ENCODE measurements at places on chromosomes 11 and 22.

GRCh38 chr11:125292100-125292499 is 127.5 kb downstream of the PKNOX2 start:
- no peak for DNase-seq

GRCh38 chr11:2998073-2998850 is 6.1 kb upstream of the NAP1L4 start:
- DNase-seq: no peak

DNA sequence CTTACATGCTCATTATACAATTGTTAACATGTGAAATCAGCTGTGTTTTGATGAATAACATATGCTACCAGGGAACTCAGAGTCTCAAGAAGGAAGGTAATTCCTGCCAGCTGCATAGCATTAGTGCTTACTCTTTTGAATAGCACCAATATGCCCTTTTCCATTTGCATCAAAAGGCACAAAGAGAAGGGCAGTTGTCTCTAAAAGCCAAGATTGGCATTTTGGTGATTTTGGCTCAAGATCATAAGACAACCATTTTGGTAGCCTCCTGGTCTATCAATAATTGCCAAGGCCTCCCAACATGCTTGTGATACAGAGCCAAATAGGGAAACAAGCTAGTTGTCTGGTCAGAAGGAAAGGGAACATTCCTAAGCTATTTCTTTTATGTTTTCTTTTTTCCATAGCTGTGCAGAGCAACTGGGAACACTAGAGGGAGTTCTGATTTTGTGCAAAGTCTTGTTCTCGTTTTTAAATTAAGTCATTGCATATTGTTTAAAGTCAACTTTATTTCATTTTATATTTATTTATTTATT is 416.7 kb upstream of the CHORDC1 start:
- DNase-seq: no peak

- DNase-seq: no peak
These were observed 131.1 kb downstream of the JRKL start for GRCh38 chr11:96520939-96521338.

DNA sequence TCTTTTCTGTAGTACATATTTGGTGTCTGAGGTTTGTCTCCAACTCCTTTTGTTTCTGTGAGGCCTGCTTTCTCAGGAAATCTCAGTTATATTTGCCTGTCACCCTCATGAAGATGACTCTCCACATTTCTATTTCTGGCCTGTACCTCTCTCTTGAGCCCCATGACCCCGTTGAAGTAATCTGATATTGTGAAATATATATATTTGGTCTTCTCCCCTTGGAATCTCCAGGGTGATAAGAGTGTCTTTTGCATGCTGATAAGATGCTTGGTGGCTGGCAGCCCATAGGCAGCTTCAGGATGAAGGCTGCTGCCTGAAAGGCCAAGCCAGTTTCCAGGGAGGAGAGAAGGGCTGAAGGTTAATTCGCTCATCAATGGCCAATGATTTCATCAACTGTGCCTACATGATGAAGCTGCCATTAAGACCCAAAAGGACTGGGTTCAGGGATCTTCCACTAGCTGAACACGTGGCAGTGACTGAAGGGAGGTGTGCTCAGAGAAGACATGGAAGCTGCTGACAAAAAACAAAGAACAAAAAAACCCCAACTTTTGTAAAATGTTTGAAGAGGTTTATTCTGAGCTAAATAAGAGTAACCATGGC is 67.4 kb downstream of the MICAL2 start:
- no peak for DNase-seq

DNA sequence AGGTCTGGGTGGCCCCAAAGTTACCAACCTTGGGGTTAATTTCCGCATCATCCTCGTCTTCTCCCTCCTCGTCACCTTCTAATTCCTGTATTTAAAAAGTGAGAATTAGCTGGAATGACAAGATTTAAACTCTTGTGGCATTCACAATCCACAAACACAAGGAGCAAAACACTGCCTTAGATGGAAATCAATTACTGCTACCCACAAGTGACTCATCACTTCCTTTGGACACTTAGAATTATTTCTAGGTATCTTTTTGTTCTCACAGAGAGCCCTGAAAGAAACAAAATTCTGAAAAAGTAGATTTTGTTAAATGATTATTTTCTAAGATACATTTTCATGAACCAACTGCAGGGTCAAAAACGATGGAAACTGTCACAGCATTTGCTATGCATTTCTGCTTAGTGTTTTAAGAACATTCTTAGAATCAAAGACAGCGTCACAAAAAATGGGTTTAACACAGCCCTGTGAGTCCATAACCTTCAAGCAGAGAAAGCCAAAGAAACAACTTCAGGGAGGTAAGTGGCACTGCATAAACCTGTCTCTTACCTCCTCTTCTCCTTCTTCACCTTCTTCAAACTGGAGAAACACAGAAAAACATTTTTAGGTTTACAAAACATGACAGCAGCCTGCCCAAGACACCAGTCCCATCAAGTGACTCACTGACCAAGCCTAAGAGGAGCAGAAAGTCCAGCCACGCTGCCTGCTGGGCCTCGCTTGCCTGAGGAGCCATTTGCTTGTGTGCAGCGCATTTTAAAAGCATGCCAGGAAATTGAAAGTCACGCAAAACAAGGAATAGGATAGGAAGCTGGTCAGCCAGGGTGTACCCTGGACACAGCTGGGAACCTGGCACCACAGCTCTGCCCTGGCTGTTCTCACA is 22.3 kb upstream of the PHLDA2 start:
- no peak for DNase-seq

- no peak for DNase-seq
These were observed 26.4 kb downstream of the OR52K1 start for GRCh38 chr11:4508886-4509285.

- DNase-seq: no peak
These were observed 13.5 kb downstream of the IL18BP start for GRCh38 chr11:72012091-72012630.

- DNase-seq: no peak
These were observed 151.7 kb downstream of the ADAMTS15 start for GRCh38 chr11:130600139-130600538.

DNA sequence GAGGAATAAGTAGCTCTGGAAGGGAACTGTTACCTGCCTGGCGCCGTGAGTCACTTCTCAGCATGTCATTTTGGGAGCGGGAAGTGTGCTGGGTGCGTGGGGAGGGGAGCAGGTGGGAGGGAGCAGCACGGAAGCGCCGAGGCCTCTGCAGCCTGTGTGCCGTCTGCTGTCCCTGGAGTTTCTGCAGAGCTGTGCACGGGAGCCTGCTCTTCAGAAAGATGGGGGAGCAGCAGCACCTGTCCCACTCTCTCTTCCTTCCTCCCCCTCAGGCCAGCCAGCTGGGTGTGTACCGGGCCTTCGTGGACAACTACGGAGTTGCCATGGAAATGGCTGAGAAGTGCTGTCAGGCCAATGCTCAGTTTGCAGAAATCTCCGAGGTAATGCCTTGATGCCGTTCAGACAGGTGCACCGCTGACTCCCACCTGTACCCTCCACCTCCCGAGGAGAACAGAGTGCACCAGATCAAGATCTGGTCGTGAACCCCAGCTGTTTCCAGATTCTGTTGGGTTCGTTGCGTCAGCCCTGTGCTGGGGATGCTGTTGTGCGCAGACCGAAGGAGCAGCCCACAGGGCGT is 87.9 kb downstream of the BCR start:
- DNase-seq: no peak

DNA sequence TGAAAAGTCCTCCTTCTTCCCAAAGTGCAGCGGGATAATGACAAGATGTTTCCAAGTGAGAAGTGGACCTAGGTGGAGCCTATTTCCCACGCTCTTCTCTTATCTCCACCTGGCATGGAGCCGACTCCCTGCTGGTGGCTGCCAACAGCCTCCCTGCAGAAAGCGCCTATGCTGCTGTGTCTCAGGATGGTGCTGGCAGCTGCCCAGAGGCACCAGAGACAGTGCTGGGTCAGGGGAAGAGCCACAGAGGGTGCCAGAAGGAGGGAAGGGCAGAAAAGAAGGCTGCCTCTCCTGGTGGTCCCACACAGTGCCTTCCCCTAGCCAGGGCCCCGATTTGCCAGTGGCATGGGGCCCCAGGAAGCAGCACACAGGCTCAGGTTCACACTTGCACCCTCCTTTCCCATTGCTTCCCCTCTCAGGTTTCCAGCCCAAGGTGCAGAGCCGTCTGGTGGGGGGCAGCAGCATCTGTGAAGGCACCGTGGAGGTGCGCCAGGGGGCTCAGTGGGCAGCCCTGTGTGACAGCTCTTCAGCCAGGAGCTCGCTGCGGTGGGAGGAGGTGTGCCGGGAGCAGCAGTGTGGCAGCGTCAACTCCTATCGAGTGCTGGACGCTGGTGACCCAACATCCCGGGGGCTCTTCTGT is 19.0 kb downstream of the CD5 start:
- DNase-seq: no peak

DNA sequence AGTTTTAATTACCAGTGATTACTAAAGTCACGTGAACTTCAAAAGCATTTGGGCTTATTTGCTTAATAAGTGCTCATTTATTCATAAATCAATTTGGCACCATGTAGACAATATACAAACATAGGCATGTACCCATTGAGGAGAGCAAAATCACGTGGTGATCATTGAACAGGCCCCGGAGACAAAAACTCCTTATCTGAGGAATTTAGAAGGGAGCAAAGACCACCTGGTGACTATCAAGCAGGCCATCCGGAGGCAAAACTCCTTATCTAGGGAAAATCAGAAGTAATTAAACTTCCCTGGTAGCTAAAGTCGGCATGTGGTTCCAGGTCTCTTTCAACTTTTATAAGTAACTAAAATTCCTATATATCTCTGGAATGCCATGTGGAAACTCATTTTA is 5.7 kb upstream of the BTBD10 start:
- DNase-seq: no peak

GRCh38 chr22:28505416-28506149 is 174.1 kb downstream of the TTC28 start:
- no peak for DNase-seq

DNA sequence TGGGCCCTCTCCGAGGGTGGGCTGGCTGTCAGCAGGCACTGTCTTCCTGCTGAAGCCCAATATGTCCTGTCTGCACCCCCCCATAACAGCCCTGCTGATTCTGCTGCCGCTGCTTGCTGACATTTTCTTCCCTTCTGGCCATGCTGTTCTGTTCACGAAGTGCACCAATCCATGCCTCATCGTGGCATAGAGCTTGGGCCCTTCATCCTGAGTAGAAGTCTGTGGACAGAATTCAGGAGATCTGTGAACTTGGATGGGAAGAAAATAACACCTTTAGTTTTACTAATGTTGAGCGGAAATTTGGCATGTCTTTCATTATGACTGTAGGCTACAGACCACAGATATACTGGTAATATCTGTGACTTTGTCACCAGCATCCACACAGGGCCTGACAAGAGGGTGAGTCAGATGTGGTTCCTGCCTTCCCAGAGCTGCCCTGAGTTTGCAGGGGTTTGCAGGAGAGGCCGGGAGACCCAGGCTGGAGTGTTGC is 14.1 kb upstream of the KIAA0930 start:
- no peak for DNase-seq

DNA sequence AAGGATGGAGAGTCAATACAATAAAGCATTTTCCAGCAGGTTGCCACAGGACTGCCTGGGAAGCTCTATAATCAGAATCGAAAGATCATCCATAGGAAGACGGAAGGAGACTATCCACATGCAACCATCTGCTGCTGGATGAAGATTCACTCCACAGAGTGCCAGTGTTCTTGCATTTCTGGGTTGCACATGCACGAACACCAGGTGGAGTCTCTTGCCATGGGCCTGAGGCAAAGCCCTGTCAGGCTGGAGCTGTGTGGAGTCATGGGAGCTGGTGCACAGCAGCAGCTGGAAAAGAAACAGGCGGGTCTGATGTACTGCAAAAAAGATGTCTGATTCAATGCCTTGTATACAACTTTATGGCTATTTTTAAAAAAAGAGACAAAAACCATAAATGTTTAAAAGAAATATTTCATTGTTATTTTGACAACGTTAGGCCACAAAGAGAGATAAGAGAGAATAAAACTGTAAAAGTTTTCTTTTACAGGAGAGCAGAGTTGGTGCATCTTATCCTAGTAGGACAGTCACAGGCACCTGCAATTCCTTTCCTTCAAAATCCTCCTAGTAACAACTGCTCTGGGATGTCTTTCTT is 12.9 kb upstream of the FAT3 start:
- DNase-seq: no peak

- peak; percentile 79 for DNase-seq
These were observed 65.2 kb upstream of the LMO1 start for GRCh38 chr11:8328848-8329330.

All from Right ventricle myocardium inferior (tissue), 1 donor.